Activated CD8-positive, alpha-beta memory T cell treated with anti-CD3 and anti-CD28 coated beads for 36 hours (primary cell): ENCODE measurements at places on chromosomes 13 and 19. TPM values are rescaled to one million over a fixed set of nuclear protein-coding genes. Genes with fewer than 3 reads are reported as not detected.

Gene SIGLEC9
- total RNA-seq, result 0.48 TPM

Gene COX6B2
- total RNA-seq, result not detected

Gene TEX29
- total RNA-seq, result not detected

Gene SLC17A7
- not detected for total RNA-seq

Gene STOML3
- not detected for total RNA-seq

Gene LRRC25
- not detected for total RNA-seq

Gene ELSPBP1
- not detected for total RNA-seq

Gene NAPSA
- 40.8 TPM for total RNA-seq

Gene DLL3
- total RNA-seq, result 1.6 TPM

Gene PRDX2
- total RNA-seq, result 208 TPM

Gene PABPC3
- total RNA-seq, result 0.57 TPM

Gene GRIK5
- total RNA-seq, result 0.59 TPM

Gene FGF21
- total RNA-seq, result not detected

Gene DCT
- 0.11 TPM for total RNA-seq

Gene SIGLEC12
- total RNA-seq, result 1.6 TPM

Gene CKM
- total RNA-seq, result not detected

Gene EBI3
- 8.4 TPM for total RNA-seq

Gene ZNF792
- 4.5 TPM for total RNA-seq

Gene CEACAM21
- total RNA-seq, result 41.9 TPM

Gene ZNF541
- not detected for total RNA-seq

Gene HIPK4
- not detected for total RNA-seq

Gene NLRP12
- total RNA-seq, result not detected

Gene GIPC3
- total RNA-seq, result 0.67 TPM

Gene KLK3
- total RNA-seq, result not detected

Gene SCGB2B2
- 0.19 TPM for total RNA-seq

Gene TBCB
- total RNA-seq, result 114 TPM

Gene C1QTNF9
- not detected for total RNA-seq

Gene KIR2DL3
- total RNA-seq, result 0.57 TPM

Gene AMER2
- not detected for total RNA-seq

Gene OR10H1
- total RNA-seq, result not detected

Gene GSX1
- not detected for total RNA-seq

Gene JSRP1
- 0.61 TPM for total RNA-seq

Gene RETN
- total RNA-seq, result not detected

Gene ADGRE3
- total RNA-seq, result not detected
